ENCODE measurements at places on chromosomes 11 and 22. TPM values are rescaled to one million over a fixed set of nuclear protein-coding genes. Genes with fewer than 3 reads are reported as not detected.

DNA sequence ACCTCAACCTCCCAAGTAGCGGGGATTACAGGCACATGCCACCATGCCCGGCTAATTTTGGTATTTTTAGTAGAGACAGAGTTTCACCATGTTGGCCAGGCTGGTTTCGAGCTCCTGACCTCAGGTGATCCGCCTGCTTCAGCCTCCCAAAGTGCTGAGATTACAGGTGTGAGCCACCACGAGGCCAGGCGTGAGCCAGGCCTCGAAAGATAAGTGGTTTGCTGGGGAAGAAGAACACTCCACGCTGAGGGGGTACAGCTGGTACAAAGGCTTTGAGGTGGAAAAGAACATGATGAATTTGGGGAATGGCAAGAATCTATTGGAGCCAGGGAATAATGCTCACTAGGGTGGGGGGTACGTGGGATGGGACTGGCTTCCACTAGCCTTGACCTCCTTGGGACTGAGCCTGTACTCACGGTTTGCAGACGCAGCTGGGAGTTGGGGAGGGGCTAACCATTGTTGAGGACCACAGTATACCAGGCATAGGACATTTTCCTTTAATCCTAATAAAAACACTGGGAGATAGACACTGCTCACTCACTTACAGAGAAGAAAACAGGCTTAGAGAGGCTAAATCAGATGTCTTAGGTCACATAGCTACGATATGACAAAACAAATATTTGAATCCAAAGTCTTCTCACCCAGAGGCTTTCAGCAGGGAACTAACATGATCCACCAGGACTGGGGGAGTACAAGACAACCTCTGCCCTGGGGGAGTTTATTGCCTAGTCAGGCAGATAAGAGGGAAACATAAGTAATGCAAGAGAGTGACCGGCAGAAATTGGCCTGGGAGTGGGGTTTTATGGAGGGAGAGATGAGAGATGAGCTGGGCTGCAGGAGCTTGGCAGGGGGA, 4.9 kb downstream of the SLCO2B1 start:
- DNase-seq = no peak

DNA sequence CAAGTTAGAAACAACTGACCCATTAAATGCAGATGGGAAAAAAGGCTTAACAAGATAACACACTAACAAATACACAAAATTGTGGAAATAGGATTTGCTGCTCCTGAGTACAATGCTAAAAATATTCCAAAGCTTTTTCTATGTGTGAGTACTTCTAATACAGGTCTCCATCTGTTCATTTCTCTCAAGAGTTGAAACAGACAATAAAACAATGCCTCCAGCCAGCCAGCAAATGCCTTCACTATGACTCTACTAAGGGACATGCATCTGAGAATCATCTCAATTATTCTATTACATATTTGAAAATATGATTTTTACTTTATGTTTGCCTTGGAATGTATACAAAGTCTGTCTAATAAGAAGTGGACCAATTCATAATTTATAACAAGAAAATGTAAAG, 119.0 kb downstream of the CADM1 start:
- DNase-seq = no peak

GRCh38 chr22:26484360-26484706, 656 bp downstream of the SRRD start:
- no peak for DNase-seq

GRCh38 chr11:35292279-35292678, 127.1 kb downstream of the SLC1A2 start:
- no peak for DNase-seq

DNA sequence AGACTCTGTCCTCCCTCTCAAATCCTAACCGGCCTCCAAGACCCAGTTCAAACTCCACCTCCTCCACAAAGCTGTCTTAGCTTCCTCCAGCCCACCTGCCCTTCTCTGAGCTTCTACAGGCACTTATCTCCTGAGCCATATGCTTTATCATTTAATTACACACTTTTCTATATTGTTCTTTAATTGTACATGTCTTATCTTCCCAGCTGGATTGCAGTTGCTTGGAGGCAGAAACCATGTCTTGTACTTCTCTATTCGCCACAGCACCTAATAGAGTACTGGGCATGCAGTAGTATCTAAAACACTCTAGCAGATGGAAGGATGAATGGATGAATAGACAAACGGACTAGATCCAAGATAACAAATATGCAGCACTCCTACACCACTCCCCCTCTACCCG, 11.3 kb downstream of the TRIM29 start:
- no peak for DNase-seq

DNA sequence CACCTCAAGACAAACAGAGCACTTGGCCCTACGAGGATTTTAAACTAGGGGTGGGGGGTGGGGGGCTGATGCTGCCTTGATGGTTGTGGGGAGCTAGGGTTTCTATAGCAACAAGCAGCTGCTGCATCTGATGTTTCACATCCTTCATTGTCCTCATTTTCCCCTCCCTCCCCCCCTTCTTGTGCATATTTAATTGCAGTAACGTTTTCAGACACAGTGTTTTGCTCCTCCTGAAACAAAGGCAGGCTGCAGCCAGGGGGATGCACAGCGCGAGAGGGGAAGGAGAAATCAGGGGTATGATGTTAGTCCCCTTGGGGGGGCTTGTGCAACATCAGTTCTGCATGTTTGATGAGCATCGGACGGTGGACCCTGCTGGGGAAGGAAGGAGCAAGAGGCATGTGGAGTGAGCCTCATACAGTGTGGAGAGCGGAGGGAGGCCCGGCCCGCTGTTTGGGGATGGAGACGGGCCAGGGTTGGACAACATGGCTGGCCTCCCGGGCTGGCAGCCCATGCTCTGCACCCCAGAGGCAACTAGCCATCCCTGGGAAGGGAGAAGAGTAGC, 208.3 kb downstream of the CEP164 start:
- DNase-seq = no peak

GRCh38 chr11:106017093-106017492, 4.9 kb downstream of the MSANTD4 start:
- DNase-seq = no peak

DNA sequence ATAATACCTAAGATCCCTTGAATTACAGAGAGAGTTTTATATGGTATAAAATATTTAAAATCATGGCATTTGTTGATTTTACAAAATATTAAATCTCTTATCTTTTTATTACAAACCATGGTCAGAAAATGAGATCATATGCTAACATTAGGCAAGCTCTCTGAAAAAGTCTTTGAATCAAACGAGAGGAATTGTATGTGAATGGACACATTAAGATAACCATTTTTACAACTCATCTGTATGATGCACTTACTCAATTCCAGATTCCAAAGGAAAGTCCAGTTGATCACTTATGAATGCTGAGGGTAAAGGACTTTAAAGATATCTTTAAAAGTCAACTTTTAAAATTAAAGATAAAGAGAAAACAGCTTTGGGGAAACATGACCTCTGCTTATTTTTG, 83.5 kb upstream of the LUZP2 start:
- DNase-seq = no peak

DNA sequence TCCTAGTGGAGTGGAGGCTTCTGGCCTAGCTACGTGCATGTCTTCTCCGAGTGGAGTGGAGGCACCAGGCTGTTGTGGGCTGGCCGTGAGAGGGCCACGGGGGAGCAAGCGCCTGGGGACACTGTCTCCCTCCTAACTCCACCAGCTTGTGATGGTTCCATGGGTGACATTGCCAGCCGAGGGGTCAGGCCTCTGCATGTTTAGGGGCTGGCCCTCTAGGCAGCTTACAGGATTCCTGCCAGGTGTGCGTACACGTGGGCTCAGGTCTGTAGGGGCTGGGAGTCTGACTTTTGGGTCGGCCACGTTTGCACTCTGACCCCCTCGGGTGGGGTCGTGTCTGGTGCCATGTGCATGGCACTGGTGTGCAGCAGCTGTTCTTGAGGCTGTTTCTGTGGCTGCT, 31.6 kb downstream of the TBC1D22A start:
- no peak for DNase-seq

DNA sequence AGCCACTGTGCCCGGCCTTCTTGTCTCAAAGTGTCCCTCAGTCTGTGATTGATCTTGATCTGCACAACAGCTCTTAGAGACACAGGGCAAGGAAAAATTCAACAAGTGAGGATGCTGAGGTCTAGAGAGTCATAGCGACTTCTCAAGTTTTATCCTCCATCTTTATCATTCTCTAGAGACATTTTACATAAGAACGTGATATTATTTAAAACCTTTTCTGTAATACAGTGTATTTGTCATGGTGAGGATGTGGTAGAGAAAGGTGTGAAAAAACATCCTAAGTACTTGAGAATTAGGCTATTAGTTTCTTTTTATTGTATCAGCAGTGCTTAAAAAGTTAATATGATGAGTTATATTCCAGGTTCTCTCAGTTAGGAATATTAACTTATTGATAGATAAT, 50.2 kb downstream of the EMSY start:
- no peak for DNase-seq

DNA sequence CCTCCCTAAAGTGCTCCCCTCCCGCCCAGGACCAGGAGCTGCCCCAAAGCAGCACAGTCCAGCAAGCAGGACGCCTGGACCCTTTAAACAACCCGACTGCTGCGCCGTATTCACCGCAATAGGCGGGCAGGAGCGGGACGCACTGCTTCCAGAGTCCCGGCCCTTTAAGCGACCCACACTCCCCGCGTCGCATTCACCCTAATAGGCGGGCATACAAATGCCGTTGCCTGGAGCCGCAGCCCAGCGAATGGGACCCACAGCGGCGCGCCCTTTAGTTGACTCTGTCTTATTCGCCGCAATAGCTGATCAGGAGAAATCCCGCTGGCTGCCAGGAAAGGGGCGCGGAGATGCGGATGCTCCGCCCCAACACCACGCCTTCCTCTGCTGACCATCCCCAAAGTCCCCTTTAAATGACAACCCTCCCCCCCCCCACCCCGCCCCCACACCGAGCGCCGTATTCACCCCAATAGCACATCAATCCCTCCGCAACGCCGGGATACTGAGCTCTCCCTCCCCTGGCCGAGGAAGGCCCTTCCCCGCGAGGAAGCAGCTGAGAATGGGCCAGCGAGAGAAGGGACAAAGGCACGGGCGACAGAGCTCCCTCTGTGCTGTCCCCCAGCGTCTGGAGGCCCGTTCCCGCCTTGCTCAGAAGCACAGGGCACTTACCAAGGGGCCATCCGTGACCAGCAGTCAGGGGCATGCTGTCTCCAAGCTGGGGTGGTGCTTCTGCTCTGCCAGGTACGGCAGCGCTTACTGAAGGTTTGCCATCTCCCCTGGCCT, 4.7 kb downstream of the OSBPL5 start:
- DNase-seq = peak; percentile 87

GRCh38 chr11:27234043-27234668, 128.9 kb downstream of the CCDC34 start:
- DNase-seq = no peak

GRCh38 chr22:22554587-22555284, 4.3 kb downstream of the PRAME start:
- DNase-seq = no peak

DNA sequence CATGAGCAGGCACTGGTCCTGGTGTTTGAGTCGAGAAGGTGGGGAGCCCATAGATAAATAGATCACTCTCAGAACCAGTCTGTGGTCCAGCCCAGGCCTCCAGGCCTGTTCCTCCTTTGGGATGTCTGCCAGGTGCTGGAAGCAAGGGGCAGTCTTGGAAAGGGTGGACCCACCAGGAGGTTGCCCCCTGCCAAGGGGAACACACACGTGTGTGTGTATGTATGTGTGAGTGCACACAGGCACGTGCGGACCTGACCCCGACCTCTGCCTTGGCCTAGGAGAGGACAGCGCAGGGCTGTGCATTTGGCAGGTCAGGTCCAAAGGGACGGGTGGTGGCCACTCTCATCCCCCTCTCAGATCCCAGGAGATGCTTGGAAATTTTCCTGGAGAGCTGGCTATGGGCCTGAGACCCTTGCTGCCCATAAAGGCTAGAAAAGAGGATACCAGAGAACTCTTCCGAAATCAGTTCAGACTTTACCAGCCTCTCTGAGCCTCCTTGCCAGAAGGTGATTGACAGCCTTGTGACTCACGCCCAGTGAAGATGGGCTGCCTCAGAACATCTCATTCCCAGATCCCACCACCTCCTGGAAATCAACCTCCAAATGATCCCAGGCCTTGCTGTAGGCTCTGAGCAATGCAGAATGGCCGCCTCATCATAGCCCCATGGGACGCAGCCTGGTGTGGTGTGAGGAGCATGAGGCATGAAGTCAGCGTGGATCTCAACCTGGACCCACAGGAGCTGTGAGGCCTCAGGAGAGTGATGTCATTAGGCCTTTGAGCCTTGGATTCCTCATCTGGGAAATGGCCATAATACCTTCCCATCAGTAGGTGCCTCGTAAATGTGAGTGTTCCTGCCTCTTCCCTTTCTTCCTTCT, 24.0 kb upstream of the CREB3L1 start:
- no peak for DNase-seq

DNA sequence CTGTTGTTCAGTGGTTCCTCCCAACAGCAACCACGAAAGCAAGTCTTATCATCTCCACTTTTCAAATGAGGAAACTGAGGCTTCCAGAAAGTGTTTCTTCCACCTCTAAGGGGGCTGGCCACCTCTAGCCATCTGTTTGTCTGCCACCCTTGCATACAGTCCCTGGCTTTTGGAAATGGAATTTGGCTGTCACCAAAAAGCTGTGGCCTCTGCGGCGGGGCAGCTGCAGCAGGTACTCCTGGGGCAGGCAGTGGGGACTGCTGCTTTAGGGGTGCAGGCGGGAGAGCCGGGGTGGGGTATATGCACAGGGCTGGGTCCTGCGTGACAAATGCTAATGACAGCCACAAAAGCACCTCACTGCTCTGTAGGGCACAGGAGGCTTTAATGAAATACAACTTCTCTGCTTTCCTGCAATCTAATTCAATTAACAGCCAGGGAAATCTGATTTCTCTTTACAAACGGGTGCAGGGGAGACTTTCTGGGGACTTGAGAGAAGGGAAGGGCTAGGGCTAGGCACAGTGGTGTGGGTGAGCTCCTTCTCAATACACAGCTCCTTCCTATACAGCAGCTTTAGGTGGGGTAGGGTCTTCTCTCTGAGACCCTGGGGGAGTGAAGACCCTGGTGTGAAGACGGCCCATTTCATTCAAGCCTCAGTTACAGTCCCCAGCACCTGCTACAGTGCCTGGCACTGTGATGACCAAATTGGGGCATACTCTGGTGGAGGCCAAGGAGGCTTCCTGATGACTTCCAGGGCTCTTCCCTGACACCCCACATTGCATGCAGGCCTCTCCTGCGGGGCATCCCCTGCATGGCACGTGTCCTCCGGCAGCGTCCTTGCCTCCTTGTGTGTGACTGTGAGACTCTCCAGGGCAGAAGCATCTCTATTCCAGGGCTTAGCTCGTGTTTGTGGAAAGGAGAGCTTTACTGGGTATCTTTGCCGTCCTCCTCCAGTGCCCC, 161.6 kb downstream of the CEP164 start:
- DNase-seq = no peak

GRCh38 chr22:21972293-21972779, 10.3 kb downstream of the TOP3B start:
- no peak for DNase-seq

Gene OR52E8
- not detected for total RNA-seq

Gene OR2AG2
- 1.7 TPM for total RNA-seq

Gene CECR2
- total RNA-seq = 10.0 TPM

Gene SLC6A5
- not detected for total RNA-seq

Gene PLEKHA7
- total RNA-seq = 94.4 TPM

Gene TEX54
- total RNA-seq = not detected

Gene C11orf21
- total RNA-seq = 2.3 TPM

Gene MPPED2
- total RNA-seq = 77.2 TPM

Gene MAJIN
- not detected for total RNA-seq

Gene PNPLA5
- total RNA-seq = not detected

All from ureter (tissue), 1 donor.